NCI-H2081 treated with DMSO at 0.1 percent for 48 hours (cell line): ENCODE measurements at places on chromosomes 3 and 15.

GRCh38 chr3:16147220-16147994 lies 27.1 kb upstream of the GALNT15 start:
- DNase-seq = no peak

DNA sequence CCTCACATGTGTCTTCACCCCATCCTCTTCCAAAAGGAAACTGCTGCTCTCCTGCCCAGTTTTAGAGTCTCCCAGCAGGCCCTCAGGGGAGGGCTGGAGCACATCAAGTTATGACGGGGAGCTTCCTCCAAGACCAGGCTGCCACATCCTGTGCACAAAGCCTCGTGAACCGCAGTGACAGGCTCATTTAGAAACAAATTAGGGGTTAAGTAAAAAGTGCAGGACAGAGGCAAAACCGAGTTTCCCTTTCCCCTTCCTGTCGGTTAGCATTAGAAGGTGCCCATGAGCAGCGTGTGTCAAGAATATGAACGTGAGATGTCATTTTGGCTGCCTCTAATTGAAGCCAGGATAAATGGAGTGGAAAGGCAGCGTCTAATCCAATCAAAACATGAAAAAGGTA lies 199.7 kb downstream of the ARRDC4 start:
- peak; percentile 27 for DNase-seq

DNA sequence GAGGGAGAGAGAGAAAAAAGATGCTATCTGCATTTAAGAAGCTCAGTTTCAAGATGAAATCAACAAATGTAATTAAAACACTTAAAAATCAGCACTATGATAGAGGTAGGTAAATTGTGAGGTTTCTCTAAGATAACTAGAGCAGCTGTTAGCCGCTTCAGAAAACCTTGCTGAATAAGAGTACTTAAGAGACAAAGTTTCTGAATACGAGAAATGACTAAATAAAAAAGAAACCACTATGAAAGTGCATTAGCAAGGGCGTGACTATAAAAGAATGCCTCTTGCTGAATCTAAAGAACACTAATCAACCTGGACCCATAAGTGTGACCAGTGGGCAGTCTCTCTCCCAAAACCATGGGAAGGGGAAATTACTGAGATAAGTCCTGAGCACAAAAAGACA lies 41.8 kb downstream of the IQCB1 start:
- no peak for DNase-seq

DNA sequence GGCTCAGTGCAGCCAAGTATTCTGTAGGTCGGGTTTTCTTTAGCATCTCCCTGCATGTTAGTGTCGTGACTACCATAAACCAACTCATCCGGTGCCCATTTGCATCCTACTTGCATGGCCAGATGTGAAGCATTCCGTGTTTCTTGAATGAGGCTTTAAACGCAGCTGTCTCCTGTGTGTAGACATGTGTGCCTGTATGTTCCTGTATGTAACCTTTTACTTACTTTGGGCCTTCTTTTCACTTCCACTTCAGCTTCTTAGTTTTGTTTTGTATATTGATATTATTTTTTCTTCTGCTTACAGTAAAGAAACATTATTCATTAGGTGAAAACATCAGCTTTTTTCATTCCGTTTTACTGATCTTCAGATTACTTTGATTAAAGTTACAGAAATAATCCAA lies 267.9 kb downstream of the BBX start:
- DNase-seq = no peak

GRCh38 chr3:59426821-59427565 lies 377.2 kb upstream of the CFAP20DC start:
- no peak for DNase-seq

DNA sequence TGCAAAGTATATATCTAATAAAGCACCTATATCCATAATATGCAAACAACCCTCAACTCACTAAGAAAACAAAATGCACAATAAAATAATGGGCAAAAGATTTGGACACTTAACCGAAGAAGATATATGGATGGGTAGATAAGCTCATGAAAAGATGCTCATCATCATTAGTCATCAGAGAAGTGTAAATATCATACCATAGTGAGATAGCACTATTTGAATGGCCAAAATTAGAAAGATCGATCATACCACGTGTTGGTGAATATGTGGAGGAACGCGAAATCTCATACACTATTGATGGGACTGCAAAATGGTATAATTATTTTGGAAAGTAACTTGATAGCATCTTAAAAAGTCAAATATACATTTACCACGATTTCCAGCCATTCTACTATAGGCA lies 40.5 kb downstream of the PLS1 start:
- DNase-seq = no peak

DNA sequence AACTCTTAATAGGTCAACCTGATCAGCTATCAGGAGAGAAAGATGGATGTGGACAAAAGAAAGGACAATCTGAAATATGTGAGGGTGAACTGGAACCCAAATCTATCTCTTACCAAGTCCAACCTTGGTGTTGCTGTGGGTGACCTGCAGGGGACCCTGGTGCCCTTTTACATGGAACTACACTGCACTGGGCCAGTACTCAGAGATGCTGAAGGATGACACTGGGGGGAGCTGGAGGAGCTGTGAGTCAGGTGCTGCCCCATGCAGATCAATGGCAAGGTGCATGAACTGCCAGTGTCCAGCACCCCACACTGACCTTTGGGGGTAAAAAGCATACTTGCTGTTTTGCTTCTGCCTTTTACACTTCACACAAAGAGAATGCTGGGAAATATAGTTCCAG lies 55.6 kb upstream of the TBC1D5 start:
- no peak for DNase-seq

GRCh38 chr3:128315313-128315712 lies 151.4 kb downstream of the DNAJB8 start:
- no peak for DNase-seq

GRCh38 chr3:143387425-143387824 lies 267.9 kb downstream of the CHST2 start:
- DNase-seq = no peak

DNA sequence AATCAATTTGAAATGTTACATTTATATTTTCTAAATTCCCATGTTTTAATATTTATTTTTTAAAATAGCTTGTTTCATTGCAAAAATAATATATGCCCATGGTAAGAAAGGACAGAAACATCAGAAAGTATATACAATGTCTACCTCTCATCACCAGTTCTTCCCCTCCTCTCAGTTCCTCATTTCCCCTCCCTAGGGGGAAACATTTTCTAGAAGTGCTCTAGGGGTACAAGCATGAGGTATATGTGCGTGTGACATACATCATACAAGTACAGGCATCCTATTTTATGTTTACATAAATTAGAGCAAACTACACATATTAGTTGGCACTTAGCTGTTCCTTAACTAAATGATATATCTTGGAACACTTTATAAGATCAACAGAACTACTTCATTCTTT lies 189.3 kb upstream of the VEPH1 start:
- no peak for DNase-seq
